ENCODE measurements at places on chromosomes 16 and 17.

- DNase-seq: no peak
These were observed 30.0 kb upstream of the KDM6B start for GRCh38 chr17:7803981-7804380.

DNA sequence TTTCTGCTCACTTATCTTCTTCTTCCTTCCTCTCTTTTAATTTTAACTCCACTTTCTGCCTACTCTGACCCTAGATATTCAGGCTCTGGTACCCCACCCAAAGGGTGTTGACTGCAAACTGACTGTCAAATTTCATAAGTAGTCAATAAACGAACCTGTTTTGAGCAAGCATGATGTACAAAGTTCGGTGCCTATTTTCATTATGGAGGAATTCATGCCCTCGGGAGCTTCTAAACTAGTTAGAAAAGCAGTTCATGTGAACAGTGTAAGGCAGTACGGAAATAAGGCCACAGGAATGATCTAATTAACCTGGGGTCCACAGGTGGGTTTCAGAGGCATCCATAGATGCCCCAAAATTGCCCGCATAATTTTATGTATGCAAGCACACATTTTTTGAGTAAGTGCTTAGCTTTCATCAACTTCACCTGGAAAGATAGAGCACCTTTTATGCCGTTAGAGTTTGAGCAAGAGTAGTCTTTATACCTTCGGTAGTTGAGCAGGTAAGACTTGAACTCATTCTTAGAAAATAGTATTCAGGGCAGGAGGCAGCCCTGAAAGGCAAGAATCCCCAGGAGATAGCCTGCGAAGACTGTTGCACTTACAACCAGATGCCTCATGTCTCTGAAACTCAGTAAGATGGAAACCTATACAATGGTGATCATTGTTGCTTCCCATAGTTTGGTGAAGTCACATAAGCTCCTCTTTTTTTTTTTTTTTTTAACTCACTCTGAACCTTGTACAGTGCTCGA is 36.6 kb upstream of the TBX2 start:
- DNase-seq: no peak

DNA sequence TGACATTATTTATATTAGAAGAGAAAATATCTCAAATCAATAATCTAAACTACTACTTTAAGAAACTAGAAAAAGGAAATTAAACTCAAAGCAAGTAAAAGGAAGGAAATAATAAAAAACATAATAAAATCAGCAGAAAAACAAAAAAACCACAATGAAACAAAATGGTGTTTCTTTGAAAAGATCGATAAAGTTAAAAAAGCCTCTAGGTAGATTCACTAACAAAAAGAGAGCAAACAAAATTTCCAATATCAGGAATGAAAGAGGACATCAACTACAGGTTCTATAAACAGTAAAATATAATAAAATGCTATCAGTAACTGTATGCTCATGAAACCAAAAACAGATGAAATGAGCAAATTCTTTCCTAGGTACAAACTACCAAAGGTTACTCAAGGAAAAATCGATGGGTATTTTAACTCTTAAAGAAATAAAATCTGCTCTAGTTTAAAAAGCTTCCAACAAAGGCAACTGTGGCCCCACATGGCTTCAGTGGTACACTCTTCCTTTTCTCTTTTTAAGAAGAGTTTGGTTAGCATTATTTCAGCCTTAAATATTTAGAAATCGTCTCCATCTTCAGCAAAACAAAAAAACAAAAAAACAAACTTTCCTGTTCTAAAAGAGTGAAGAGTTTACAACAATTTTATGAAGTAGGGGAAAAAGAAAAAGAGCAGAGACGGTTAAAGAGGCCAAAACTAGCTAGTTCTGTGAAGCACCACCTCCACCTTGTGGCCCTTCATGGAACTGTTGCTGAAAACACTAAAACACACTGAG is 102.2 kb downstream of the TRIM37 start:
- DNase-seq: peak; percentile 78

DNA sequence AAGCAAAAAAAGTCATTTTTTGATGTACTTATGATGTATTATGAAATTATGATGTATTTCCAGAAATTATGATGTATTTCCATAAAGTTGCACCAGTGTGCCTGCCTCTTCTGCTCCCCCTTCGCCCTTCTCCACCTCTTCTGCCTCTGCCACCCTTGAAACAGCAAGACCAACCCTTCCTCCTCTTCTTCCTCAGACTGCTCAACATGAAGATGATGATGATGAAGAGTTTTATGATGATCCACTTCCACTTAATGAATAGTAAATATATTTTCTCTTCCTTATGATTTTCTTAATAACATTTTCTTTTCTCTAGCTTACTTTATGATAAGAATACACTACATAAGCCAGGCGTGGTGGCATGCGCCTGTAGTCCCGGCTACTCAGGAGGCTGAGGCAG is 7.4 kb upstream of the ZNF785 start:
- no peak for DNase-seq

DNA sequence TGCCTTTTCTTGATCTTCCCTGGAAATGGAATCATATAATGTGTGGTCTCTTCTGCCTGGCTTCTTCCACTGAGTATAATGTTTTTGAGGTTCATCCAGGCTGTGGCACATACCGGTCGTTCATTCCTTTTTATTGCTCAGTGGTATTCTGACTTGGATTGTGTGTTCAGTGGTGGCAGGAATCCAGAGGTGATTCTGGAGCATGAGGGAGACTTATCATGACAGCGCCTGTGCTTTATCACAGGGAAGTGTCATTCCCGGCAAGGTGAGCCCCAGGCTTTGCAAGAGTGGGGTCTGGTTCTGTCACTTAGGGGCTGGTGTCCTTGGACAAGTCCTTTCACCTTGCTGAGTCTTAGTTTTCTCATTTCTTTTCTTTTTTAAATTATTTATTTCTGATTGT is 53.0 kb downstream of the IRX3 start:
- DNase-seq: no peak

- DNase-seq: no peak
These were observed 6.3 kb upstream of the MEIOB start for GRCh38 chr16:1878256-1878655.

- DNase-seq: no peak
These were observed 159.6 kb upstream of the DNAH9 start for GRCh38 chr17:11438673-11439072.

- DNase-seq: peak; percentile 43
These were observed 561 bp downstream of the CCDC47 start for GRCh38 chr17:63772801-63773271.

DNA sequence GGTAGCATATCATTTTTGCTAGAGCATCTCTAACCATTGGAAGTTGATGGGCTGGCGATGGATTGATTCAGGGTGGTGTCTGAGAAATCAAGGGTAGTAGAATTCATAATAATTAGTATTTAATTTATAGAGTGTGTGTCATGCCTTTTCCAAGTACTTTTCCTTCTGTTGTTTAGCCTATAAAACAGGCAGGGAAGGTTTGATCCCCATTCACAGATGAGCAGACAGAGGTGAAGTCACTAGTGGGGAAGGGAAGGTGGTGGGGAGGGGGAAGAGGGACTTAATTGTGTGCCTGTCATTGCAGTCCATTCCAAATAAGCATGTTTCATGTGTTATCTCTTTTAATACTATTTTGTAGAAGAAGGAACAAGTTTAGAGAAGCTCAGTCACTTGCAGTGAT is 131.3 kb downstream of the MSI2 start:
- DNase-seq: no peak

GRCh38 chr16:57147381-57148221 is 38.2 kb downstream of the PSME3IP1 start:
- no peak for DNase-seq

GRCh38 chr17:2083613-2084035 is 28.7 kb downstream of the HIC1 start:
- no peak for DNase-seq

- DNase-seq: peak; percentile 53
These were observed 600.9 kb downstream of the CDH8 start for GRCh38 chr16:61435346-61435745.

DNA sequence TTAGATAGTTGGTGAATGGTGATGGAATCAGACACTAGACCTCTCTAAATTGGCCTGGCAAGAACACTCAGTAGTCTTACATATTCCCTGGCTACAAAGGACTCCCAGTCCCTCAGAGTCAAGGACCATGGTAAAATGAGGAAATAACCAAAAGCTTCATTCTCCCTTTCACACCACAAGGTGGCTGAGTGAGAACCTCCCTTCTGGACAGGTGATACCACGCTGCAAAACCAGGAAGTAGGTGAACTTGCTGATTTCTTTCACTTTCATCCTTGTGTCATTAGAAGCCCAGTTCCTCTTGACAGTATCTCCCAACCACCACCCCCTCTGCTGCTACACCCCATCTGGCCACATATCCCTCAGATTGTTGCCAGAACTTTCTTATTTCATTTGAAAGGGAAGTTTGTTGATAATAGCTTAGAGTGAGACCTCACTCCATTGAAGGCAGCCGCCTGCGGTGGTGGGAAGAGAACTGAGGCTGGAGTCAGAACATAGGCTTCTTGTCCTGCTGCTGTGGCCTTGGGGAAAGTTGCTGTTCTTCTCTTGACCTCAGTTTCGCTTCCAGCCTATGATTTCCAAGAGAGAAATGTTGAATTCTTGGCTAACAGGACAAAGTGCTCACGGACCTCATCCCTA is 290.6 kb upstream of the CCL2 start:
- no peak for DNase-seq

- DNase-seq: no peak
These were observed 48.3 kb downstream of the NT5M start for GRCh38 chr17:17351356-17351891.

GRCh38 chr17:72189768-72190593 is 69.2 kb downstream of the SOX9 start:
- no peak for DNase-seq

DNA sequence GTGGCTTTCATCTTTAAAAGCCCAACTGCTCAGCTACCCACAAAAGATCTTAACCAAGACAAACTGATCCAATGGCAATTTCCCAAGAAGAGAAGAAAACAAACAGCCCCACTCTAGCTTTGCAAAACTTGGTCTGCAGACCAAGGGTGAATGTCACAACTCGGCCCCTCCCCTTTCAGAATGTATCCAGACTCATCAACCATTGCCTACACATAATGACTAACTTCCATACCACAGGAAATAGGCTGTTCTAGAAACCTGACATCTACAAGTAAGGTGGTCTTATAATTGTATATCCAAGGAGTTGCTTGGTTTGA is 16.0 kb downstream of the DCUN1D3 start:
- DNase-seq: peak; percentile 77

- DNase-seq: peak; percentile 4
These were observed 104.3 kb upstream of the NUDT7 start for GRCh38 chr16:77617996-77618395.

- DNase-seq: no peak
These were observed 2.3 kb downstream of the DDX19A start for GRCh38 chr16:70348991-70349390.

DNA sequence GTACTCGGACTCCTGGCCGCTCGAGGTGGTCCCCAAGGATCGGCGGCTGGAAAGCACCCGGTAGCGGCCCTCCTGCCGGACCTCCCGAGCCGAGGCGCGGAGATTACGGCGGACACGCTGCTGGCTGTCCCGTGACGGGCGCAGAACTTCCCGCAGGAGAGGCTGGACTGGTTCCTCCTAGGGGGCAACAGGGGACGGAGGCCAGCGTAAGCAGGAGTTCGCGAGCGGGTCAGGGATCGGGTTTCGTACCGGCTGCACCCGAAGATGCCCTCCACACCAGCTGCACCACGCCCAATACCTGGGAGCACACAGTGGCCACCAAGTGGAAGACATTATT is 341 bp downstream of the SLC7A6OS start:
- DNase-seq: no peak

DNA sequence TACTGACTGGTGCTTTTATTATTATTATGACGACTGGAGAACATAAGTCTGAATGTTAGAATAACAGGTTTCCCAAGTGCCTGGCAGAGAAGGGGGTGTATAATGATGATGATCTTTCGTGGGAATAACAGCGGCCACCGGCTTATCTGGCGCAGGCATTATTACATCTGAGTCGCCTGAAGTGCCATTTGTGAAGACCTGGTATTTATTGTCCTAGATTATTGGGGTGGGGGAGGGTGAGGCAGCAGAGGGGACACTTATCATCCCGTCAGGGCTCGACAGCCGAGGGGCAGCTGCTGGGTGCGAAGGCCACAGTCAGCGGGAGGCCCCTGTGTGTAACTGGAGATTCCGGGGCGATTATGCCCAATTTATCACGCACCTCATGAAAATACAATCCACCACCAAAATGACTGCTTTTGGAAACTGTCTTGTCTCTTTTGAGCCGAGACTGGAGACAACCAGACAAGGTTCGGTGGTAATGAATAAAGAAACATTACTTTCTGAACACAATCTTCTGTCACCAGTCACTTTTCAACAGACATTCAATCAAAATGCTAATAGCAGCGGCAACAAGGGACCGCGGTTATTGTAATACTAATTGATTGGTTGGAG is 199.3 kb downstream of the CCDC182 start:
- DNase-seq: no peak

- no peak for DNase-seq
These were observed 6.0 kb downstream of the CAPN15 start for GRCh38 chr16:533391-534123.

GRCh38 chr17:36598951-36599401 is 2.4 kb upstream of the MRM1 start:
- no peak for DNase-seq

DNA sequence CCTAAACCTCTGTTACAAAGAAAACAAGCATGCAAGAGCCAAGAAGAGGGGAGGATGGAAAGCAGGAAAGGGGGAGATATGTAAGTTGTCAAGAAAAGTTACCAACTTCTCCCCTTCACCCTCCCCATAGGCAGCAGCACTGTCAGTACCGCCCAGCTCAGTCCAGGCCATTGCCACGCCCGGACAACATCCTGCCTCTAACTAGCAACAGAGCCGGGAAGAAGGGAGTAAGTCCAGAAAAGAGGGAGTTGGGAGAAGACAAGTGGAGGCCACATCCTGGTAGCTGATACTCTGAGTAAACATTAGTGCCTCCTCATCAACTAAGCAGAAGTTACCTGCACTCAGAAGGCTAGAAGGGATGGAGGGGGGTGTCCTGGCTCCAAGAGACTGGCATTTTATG is 113.6 kb downstream of the SMG6 start:
- no peak for DNase-seq

DNA sequence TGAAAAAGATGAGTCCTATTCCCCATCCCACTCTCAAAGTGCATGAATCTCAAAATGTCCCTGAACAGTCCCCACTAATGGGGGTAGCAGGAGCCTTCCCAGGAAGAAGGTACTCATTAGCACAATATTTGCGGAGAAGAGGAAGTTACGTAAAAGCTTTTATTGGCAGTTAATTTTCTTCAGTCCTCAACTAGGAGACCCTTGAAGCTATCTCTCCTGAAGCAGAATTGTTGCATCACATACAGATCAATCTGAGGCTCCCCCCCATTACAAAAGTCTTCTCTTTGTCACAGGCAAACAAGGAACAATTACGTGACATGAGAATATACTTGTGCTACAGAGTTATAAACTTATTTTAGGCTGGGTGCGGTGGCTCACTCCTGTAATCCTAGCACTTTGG is 14.2 kb downstream of the SLFN12L start:
- no peak for DNase-seq
